ENCODE measurements at places on chromosomes 3 and 15.

DNA sequence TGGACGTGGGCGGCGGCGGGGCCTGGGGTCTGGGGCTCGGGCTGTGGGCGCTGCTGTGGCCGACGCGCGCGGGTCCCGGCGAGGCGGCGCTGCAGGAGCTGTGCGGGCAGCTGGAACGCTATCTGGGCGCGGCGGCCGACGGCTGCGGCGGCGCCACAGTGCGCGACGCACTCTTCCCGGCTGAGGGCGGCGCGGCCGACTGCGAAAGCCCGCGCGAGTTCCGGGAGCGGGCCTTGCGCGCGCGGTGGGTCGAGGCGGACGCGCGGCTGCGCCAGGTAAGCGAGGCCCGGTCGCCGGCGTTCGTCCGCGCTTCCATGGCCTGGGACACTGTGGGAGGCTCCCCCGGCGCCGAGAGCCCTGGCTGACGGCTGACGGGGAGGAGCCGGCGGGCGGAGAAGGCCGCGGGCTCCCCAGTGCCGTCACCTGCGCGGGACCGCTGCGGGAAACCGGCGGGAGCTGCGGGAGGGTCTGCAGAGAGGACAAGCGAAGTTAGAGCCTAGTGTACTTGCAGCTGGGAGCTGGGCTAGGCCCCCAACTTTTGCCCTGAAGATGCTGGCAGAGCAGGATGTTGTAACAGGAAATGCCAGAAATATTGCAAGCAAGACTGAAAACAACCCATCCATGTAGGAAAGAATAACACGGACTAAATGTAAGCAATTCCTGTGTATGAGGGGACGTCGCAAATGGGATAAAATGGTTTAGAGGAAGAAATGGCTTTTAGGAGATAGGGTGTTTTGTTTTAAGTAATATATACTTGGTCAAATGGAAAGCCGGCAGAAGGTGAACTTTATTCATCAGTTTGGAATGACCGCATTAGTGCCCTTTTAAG lies 847 bp downstream of the WHAMM start:
- DNase-seq = peak; percentile 18

- DNase-seq = no peak
Measured at GRCh38 chr15:57789225-57789624, 82.7 kb downstream of the POLR2M start.

GRCh38 chr3:45398178-45398577 lies 9.8 kb downstream of the LARS2 start:
- no peak for DNase-seq

DNA sequence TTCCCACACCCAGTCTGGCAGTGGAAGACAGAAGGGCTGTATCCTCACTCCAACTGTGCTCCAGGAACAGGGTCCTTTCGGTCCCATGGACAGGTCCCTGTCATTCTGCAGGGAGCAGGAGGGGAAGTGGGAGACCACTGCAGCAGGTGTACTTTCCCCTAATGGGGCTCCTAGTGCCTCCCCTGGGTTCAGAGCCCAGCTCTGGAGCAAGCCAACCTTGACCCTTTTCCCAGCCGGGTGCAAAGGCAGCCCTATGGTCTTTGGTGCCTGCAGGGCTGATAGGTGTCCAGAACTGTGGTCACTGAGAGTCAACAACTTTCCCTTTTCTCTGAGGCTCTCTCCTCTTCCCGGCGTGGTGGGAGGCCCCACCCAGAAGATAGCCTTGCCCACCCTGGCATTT lies 26.8 kb downstream of the MAGEF1 start:
- DNase-seq = no peak

GRCh38 chr3:164620423-164620822 lies 457.9 kb downstream of the SI start:
- no peak for DNase-seq

DNA sequence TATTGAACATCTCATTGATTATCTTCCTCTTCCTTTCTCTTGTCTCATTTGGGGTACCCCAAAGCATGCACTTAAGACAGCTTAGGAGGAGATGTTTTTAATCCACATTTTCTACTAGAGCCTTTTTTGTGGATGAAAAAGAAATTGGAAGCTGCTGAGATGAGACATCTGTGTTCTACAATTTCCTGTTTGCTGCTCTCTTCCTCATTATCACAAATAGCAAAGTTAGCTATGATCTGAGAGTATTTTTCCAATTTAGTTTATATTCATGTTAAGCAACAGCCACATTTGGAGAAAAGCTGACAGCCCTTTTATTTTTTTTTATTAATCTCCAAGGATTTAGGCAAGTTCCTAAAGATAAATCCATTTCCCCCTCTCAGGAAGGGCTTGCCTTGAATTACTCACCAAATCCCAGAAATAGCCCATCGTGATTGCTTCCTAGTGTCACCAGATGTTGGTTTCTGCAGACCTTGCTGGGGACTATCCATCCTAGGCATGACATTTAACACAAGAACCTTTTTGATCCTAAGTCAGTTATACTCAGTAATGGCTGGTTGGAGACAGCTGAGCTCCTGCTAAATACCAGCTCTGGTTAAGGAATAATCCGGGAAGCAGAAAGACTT lies 70.8 kb upstream of the FILIP1L start:
- no peak for DNase-seq

DNA sequence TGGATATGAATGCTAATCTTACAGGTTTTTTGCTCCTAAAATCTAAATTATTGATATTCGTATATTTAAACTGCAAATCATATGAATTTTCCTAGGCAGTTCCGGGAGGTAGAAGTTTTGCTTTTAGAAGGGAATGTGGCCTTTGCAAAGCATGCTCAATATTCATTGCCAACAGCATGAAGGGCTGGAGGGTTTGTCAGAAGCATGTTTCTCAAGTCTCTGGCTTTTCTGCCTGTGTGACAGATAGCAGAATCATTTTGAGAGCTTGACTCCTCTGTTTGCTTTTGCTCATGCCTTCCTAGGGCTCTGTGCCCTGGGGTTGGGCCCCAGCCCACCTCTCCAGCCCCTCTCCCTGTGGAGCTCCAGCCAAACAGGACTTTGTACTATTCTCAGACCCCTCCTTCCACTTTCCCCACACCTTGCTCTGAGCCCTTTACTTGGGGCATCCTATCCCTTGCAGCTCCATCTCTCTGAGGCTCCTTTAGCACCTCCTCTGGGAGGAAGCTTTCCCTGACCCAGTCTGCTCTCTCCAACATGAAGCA lies 91.3 kb downstream of the ARNT2 start:
- no peak for DNase-seq

- DNase-seq = no peak
Measured at GRCh38 chr15:78618064-78618463, 2.7 kb downstream of the CHRNA3 start.

GRCh38 chr3:56323986-56324420 lies 144.3 kb downstream of the ERC2 start:
- no peak for DNase-seq
